ENCODE measurements at places on chromosomes 7 and 10. TPM values are rescaled to one million over a fixed set of nuclear protein-coding genes. Genes with fewer than 3 reads are reported as not detected.

ANKRD1 gene
- total RNA-seq, result not detected

- no peak for DNase-seq
Measured at GRCh38 chr10:88830643-88831268, 20.9 kb downstream of the ANKRD22 start.

GRCh38 chr10:104119996-104120395 lies 2.0 kb upstream of the SFR1 start:
- no peak for DNase-seq

GRCh38 chr7:90209776-90210175 lies 1.8 kb upstream of the STEAP2 start:
- no peak for DNase-seq

Measured in dorsolateral prefrontal cortex (tissue), 122 donors.